ENCODE measurements at places on chromosomes 12 and 14.

DNA sequence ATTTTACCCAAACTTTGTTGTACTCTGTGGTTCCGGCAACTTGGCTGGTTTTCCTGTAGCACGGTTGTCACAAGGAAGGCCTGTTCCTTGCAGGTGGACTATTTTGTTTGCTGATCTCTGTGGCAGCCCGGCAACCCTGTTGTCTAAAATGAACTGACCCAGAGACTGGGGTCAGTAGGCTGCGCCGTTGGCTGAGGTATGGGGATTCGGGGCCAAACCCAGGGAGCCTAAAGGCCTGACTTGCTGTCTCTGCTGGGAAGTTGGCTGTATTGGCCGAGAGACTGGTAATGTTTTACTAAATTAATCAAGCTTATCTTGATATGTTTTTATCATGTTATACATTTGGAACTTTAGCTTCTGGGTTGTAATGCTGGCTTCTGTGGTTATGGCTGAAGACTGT is 13.8 kb downstream of the SMIM41 start:
- no peak for DNase-seq

GRCh38 chr14:65492266-65492665 is 79.7 kb downstream of the FUT8 start:
- DNase-seq: no peak

DNA sequence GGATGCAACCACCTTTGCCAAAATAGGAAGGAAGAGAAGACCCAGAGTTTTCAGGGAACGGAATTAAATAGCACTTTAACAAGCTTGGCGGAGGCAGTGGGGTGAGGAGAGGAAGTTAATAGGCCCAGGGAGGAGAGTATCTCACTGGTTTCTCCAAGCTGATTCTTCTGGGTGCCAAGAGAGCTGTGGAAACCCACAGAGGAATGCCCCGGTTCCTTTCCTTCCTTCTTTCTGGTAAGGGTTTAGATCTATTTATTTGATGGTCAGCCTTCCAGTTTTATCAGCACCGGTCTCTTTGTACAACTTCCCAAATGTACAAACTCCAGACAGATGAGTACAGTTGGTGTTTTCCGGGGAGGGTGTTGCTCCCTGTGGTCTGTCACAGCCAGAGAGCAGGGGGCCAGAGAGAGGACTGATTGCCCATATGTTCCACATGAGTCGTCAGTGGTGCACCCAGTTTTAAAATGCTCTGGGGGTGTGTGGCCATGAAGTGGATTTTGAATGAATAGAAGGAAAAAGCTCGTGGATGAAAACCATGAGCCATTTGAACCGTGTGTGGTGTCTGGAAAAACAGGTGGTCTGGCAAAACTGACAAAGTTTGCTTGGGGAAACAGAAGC is 26.6 kb downstream of the PRKCH start:
- no peak for DNase-seq

GRCh38 chr12:53824001-53824712 is 72.4 kb upstream of the CISTR start:
- no peak for DNase-seq

GRCh38 chr12:42574851-42575266 is 14.7 kb downstream of the PRICKLE1 start:
- no peak for DNase-seq

DNA sequence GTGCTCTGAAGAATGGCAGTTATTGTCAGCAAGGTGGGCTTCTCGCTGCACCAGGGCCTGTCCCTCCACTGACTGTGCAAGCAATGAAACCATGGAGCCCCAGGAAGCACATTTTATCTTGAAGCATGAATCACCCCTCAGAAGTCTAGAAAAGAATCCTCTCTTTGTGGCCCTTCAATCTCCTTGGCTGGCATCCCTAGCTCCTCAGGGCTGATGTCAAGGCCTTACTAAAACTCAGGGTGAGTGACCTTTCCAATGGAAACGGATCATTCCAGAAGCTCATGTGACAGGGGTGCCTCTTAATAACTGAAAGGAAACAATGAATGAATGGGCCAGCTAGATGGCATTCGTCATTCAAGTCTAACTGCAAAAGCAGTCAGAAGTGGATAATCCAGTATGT is 22.3 kb upstream of the PLEKHH1 start:
- no peak for DNase-seq

- DNase-seq: no peak
Measured at GRCh38 chr12:99960311-99960710, 24.4 kb downstream of the ANKS1B start.

GRCh38 chr12:38880288-38880687 is 25.1 kb downstream of the CPNE8 start:
- no peak for DNase-seq

- DNase-seq: no peak
Measured at GRCh38 chr14:91935586-91935985, 11.9 kb downstream of the FBLN5 start.

GRCh38 chr14:77478796-77479195 is 19.8 kb downstream of the ISM2 start:
- no peak for DNase-seq

GRCh38 chr12:114512351-114512750 is 106.4 kb upstream of the TBX5 start:
- no peak for DNase-seq

DNA sequence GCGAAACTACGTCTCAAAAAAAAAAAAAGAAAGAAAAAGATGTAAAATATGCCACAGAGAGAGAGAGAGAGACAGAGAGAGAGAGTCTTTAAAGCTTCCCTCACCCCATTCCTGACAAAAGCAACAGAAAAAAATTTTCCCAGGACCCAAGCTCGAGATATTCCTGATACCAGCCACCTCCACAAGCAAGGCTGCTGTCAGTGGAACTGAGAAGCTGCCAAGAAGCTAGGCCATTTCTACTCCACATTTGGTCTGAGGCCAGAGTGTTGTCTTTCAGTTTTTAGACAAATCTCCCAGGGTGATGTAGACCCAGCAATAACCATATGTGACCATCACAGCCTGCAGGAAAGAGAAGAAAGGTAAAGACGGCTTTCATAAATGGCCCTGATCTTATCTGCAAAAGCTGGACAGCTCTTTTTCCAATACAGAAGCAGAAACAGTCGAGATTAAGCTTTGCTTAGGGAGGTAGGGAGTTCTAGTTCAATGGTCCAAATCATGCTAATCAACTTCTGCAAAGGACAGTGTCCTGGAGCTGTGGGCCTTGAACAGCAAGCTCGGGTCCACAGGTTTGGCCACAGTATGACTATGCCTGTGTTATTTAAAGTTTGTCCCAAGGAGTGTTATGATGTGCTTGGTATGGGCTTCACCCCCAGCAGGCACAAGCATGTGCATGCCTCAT is 130.3 kb upstream of the NUDT4 start:
- no peak for DNase-seq

GRCh38 chr14:54132496-54132895 is 175.9 kb upstream of the BMP4 start:
- no peak for DNase-seq

GRCh38 chr12:28787151-28787550 is 361.9 kb upstream of the FAR2 start:
- DNase-seq: no peak

GRCh38 chr14:103225062-103225461 is 101.8 kb downstream of the TNFAIP2 start:
- no peak for DNase-seq

GRCh38 chr12:106195621-106196027 is 52.2 kb downstream of the CKAP4 start:
- DNase-seq: no peak

GRCh38 chr14:90253826-90254225 is 2.5 kb upstream of the PSMC1 start:
- no peak for DNase-seq

DNA sequence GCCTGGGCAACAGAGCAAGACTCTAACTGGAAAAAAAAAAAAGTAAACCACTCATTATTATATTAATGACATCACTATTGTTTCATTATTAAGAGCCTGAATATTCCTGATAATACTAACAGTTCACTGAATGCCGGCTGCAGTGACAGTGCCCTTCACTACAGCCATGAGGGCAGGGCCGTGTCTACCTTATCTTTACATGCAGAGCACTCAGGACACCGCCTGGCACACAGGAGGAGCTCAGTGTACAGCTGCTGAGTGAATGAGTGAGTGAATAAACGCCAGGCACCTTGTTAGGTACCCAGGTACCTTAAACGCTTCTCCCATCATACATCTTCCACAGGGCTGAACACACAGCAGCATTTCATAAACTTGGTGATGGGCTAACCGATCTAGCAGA is 23.2 kb downstream of the ZFYVE1 start:
- DNase-seq: no peak

GRCh38 chr14:69715725-69716477 is 51.0 kb upstream of the SRSF5 start:
- DNase-seq: no peak

DNA sequence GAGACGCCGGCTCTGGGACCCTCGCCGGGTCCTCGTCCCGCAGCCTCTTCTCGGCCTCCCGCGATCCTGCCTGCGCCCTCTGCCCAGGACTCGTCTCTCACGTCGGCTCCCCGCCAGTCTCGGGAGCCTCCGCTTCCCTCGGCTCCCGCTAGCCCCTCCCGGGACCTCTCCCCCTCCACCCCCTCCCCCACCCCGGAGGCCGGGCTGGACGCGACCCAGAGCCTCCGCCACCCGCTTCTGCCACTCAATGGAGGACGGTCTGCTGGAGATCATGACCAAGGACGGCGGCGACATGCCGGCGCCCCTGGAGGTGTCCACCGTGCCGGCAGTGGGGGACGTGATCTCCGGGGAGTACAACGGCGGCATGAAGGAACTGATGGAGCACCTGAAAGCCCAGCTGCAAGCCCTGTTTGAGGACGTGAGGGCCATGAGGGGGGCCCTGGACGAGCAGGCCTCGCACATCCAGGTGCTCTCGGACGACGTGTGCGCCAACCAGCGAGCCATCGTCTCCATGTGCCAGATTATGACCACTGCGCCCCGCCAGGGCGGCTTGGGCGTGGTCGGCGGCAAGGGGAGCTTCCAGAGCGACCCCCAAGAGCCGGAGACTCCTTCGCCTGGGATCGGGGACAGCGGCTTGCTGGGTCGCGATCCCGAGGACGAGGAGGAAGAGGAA is 568 bp downstream of the CCDC184 start:
- DNase-seq: no peak

DNA sequence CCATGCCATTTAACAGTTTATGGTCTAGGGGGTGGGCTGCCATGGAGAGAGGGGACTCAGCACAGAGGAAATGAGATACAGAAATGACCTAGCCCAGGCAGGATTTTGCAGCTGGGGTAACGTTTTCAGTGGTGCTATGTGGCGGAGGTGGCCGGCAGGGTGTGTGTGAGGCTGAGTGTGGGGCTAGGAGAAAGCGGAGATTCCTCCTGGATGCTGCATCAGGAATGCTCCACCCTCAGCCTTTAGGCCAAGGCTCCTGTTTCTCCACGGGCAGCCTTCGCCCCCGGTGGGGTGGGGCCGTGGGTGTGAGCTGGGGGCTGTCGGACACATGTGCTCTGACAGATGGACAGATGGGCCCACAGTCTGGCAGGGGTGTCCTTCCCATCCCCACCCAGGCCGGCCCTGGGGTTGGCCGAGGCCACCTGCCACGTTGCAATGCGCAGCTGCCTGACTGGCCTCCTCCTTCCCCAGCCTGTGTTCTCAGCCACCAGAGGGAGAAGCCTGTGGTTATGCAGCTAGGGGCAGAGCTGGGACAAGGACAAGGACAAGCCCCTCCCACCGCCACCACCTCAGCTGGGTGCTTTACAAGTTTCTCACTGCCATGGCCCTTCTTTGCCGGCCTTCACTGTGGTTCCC is 44.3 kb downstream of the TEAD4 start:
- DNase-seq: no peak

DNA sequence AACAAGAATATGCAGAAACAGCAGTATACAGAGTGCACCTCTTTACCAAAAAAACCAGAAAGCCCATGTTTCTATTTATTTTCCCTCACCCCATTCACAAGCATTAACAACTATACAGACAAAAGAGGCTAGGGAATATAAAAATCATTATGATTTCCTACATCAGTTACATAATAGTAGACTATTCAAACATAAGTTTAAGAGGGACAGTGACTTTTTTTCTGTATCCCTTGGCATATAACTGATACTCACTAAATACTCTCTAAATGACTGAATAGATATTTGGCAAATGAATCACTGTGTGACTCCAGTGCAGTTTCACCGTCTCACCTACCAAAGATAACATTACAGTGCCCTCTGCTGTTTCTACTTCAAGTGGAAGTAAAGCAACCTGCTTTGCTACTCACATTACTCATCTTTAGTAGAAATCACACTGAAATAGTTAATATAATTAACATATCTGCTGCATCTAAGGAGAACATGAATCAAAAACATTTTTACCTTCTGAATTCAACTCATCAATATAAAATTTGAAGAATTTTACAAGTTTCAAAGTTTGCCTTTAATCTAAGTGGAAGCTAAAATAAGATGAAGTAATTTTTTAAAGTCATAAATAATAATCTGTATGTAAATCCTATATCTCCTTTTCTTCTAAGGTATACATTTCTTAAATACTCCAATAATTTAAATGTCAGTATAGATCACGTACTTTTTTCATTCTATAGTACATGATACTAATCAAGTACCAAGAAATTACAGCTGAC is 103.8 kb downstream of the OSBPL8 start:
- DNase-seq: peak; percentile 59

GRCh38 chr14:102545461-102546265 is 36.1 kb upstream of the ANKRD9 start:
- peak; percentile 77 for DNase-seq

DNA sequence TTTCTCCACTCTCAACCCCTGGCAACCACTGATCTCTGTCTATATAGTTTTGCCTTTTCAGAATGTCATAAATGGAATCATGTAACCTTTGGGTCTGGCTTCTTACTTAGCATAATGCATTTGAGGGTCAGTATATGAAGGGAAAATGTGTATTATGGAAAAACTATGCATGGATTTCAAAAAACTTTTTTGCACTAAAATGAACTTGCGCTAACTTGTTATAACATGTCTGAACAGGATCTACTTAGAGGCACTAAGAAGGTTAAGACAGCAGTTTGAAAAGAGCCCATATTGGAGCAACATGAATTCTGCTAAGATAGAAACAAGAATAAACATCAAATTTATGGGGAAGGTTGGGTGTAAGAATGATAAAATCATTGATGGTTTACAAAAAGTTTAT is 29.1 kb downstream of the SLC39A9 start:
- no peak for DNase-seq

- no peak for DNase-seq
Measured at GRCh38 chr12:111870706-111871105, 28.7 kb downstream of the MAPKAPK5 start.

DNA sequence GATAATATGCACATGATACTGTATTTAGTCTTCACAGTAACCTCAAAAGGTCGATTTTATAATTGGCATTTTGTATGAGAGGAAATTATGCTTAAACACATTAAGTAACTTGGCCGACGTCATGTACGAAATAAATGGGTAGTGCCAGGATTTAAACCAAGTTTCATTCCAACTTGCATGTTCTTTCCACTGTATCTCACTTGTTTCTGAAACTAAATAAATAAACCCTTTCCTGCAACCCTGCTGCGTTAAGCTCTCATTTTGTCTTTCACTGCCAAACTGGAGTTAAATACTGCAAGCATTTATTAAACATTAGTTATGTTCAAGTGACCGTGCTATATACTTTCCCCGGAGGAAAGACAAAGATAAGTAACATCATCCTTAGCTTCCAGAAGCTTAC is 293.9 kb upstream of the PRKD1 start:
- DNase-seq: no peak

GRCh38 chr14:58479975-58480374 is 52.5 kb downstream of the KIAA0586 start:
- no peak for DNase-seq

GRCh38 chr14:99736603-99737371 is 52.7 kb downstream of the CYP46A1 start:
- no peak for DNase-seq
